ENCODE measurements at places on chromosomes 5 and 9. TPM values are rescaled to one million over a fixed set of nuclear protein-coding genes. Genes with fewer than 3 reads are reported as not detected.

The IFNA21 gene
- not detected for total RNA-seq

The OBP2B gene
- total RNA-seq, result not detected

The WWC1 gene
- total RNA-seq, result 15.5 TPM

The DND1 gene
- 0.77 TPM for total RNA-seq

The CARD6 gene
- 3.0 TPM for total RNA-seq

The SERF1A gene
- total RNA-seq, result 2.6 TPM

DNA sequence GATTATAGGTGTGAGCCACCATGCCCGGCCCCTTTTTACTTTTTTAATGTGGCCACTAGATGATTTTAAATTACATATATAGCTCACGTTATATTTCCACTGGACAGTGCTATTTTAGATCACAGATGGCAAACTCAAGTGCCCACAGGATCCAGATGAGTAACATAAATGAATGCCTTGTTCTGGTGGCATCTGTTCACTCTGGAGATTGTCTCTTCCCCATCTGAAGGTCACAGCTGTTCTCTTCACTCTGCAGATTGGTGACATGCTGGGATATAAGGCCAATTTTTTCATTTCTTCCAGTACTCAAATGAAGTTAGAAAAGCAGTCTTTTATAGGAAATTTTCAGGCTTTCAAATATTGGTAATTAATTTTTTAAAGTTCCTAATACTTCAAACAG lies 160.1 kb downstream of the DOCK8 start:
- H3K4me1 ChIP-seq, result no peaks in the 10 kb centered on the region
- H3K4me3 ChIP-seq, result no peak overlapping the region
- no peak for DNase-seq
- peaks cover 2% of the 10 kb centered on the region for H3K36me3 ChIP-seq
- no peaks in the 10 kb centered on the region for H3K27me3 ChIP-seq

DNA sequence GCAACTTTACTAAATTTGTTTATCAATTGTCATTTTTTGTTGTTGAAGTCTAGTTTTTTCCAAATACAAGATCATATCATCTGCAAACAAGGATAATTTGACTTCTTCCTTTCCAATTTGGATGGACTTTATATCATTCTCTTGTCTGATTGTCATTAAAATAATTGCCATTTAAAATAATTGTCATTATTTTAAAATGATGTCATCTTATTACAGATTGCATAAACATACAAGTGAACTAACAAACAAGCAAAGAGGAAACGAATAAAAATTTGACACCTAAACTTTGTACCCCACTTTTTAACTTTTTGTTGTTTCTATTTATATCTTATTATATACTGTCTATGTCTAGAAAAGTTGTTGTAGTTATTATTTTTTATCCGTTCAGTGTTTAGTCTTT lies 275.2 kb downstream of the ADGRV1 start:
- no peak for DNase-seq
- no peaks in the 10 kb centered on the region for H3K27me3 ChIP-seq
- no peak overlapping the region for H3K27ac ChIP-seq
- H3K4me1 ChIP-seq, result no peaks in the 10 kb centered on the region

GRCh38 chr5:168897387-168898122 lies 318.4 kb upstream of the PANK3 start:
- H3K27ac ChIP-seq, result no peak overlapping the region
- no peaks in the 10 kb centered on the region for H3K4me1 ChIP-seq
- no peaks in the 10 kb centered on the region for H3K36me3 ChIP-seq
- no peak for DNase-seq

DNA sequence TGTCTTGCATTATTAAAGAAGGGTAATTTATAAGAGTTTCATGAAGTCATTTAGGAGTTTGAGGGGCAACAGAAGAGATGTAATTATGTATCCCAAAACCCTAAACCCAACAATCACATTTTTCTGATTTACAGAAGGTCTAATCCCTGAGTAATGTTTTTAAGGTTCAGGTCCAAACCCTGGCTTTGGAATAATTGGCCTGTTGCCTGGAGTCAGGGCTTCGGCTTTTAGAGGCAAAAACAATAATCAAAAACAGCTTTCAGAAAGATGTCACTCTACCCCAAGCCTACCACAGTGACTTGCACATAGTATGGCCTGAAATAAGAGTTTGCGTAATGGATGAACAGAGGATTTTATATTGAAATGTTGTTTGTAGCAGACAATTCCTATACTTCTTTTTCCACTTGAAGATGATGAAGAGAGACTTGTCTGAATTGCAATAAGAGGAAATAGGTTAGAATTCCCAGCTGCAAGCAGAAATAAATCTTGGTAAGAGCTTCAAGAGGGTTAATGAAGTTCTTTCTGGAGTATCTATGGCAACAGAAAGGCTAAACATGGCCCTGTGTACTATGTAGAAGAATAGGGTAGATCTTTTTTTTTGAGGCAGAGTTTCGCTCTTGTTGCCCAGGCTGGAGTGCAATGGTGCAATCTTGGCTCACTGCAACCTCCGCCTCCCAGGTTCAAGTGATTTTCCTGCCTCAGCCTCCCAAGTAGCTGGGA lies 152.0 kb downstream of the GPBP1 start:
- no peak for DNase-seq
- H3K36me3 ChIP-seq, result no peaks in the 10 kb centered on the region
- no peaks in the 10 kb centered on the region for H3K27me3 ChIP-seq
- no peaks in the 10 kb centered on the region for H3K4me1 ChIP-seq

DNA sequence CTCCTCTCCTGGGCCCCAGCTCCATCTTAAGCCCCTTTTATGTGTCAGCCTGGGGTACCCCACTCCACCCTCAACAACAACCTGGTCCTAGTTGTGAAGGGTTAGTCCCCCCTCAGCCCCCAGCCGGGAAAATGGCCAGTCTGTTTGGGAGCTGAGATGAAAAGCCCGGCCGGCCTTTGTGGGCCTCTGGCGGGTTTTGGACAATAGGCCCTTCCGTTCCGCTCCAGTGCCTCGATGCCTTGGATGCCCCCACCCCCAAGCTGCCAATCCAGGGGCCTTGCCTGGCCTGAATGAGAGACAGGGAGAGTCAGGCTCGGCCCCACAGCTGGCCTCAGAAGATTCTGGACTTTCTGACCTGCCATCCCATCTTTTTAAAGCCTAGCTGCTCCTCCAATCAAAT lies 9.2 kb downstream of the CNTFR start:
- H3K36me3 ChIP-seq, result no peaks in the 10 kb centered on the region
- no peak overlapping the region for H3K27ac ChIP-seq
- no peaks in the 10 kb centered on the region for H3K4me1 ChIP-seq
- no peaks in the 10 kb centered on the region for H3K27me3 ChIP-seq

- no peaks in the 10 kb centered on the region for H3K4me1 ChIP-seq
- no peaks in the 10 kb centered on the region for H3K36me3 ChIP-seq
- H3K27ac ChIP-seq, result no peak overlapping the region
- no peak for DNase-seq
These were observed 272.8 kb downstream of the CWC27 start for GRCh38 chr5:65041296-65042158.

DNA sequence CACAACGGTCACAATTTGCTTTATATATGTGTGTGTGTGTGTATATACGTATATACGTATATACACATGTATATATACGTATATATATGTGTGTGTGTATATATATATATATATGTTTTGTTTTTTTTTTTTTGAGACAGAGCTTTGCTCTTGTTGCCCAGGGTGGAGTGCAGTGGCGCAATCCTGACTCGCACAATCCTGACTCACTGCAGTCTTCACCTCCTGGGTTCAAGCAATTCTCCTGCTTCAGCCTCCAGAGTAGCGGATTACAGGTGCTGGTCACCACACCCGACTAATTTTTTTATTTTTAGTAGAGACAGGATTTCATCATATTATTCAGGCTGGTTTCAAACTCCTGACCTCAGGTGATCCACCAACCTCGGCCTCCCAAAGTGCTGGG lies 3.1 kb downstream of the RNF38 start:
- H3K27ac ChIP-seq, result no peak overlapping the region
- H3K4me3 ChIP-seq, result no peak overlapping the region
- H3K36me3 ChIP-seq, result no peaks in the 10 kb centered on the region
- H3K4me1 ChIP-seq, result peaks cover 6% of the 10 kb centered on the region
- H3K27me3 ChIP-seq, result no peaks in the 10 kb centered on the region
- DNase-seq, result no peak

GRCh38 chr9:8696516-8696915 lies 896.9 kb upstream of the DMAC1 start:
- no peaks in the 10 kb centered on the region for H3K27me3 ChIP-seq
- H3K27ac ChIP-seq, result no peak overlapping the region

DNA sequence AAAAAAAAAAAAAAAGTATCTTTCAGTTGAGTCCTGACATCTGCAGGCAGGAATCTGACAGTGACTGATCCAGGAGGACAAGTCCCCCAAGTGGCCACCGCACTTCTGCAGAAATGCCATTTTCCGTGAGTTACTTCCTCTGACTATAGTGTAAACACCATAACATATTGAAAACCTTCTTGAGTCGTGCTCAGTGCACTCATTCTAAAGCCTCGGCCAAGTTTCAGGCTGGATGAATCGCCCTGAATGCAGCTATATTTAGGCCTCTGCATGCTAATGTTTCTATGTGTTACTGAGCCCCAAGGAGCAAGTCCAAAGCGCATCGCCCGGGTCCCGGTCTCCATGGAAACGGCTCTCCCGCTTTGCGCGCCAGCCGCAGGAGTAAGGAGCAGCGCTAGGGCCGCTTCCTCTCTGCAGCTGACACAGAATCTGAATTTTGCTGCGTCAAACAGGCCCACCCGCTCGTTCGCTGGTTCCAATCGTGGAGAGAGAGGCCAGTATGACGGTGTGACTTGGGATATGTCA lies 335.4 kb downstream of the MSX2 start:
- H3K36me3 ChIP-seq, result no peaks in the 10 kb centered on the region
- no peaks in the 10 kb centered on the region for H3K27me3 ChIP-seq
- H3K27ac ChIP-seq, result no peak overlapping the region
- no peaks in the 10 kb centered on the region for H3K4me1 ChIP-seq
- no peak overlapping the region for H3K4me3 ChIP-seq

- no peak overlapping the region for H3K27ac ChIP-seq
- H3K36me3 ChIP-seq, result no peaks in the 10 kb centered on the region
- H3K4me3 ChIP-seq, result no peak overlapping the region
These were observed 62.0 kb upstream of the ASS1 start for GRCh38 chr9:130382636-130383349.

GRCh38 chr9:99187311-99187710 lies 34.4 kb downstream of the ALG2 start:
- no peaks in the 10 kb centered on the region for H3K27me3 ChIP-seq
- no peaks in the 10 kb centered on the region for H3K36me3 ChIP-seq
- H3K27ac ChIP-seq, result no peak overlapping the region
- no peaks in the 10 kb centered on the region for H3K4me1 ChIP-seq
- H3K4me3 ChIP-seq, result no peak overlapping the region

- no peaks in the 10 kb centered on the region for H3K27me3 ChIP-seq
- peak overlapping the region; percentile 62 for H3K4me3 ChIP-seq
- H3K27ac ChIP-seq, result peak overlapping the region; percentile 88
- H3K4me1 ChIP-seq, result no peaks in the 10 kb centered on the region
- H3K36me3 ChIP-seq, result peaks cover 12% of the 10 kb centered on the region
These were observed 777 bp downstream of the ENDOG start for GRCh38 chr9:128818839-128819715.

- no peaks in the 10 kb centered on the region for H3K27me3 ChIP-seq
- no peak overlapping the region for H3K4me3 ChIP-seq
- DNase-seq, result no peak
- no peaks in the 10 kb centered on the region for H3K4me1 ChIP-seq
- H3K36me3 ChIP-seq, result no peaks in the 10 kb centered on the region
- H3K27ac ChIP-seq, result no peak overlapping the region
These were observed 186.3 kb upstream of the RGMB start for GRCh38 chr5:98587166-98587565.

GRCh38 chr9:108259917-108260675 lies 595.7 kb downstream of the ACTL7B start:
- no peaks in the 10 kb centered on the region for H3K36me3 ChIP-seq
- H3K4me3 ChIP-seq, result no peak overlapping the region
- DNase-seq, result no peak
- no peaks in the 10 kb centered on the region for H3K27me3 ChIP-seq

DNA sequence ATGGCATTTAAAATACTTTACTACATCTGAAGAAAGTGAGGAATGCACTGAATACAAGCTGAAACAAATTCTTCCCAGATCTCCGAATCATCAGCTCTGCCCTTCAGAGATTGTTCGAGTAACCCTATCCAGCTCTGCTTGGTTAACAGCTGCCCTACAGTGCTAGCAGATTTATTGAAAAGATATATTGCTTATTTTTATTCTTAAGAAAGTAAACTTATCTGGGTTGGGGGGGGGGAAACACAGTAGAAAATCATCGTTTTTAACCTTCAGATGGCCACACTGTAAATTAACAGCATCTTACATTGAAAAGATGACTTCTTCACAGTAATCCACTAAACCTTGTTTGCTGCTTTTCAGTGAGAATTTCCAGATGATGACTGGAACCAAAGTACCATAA lies 210.8 kb downstream of the NFIB start:
- no peaks in the 10 kb centered on the region for H3K27me3 ChIP-seq
- no peaks in the 10 kb centered on the region for H3K36me3 ChIP-seq
- DNase-seq, result no peak

DNA sequence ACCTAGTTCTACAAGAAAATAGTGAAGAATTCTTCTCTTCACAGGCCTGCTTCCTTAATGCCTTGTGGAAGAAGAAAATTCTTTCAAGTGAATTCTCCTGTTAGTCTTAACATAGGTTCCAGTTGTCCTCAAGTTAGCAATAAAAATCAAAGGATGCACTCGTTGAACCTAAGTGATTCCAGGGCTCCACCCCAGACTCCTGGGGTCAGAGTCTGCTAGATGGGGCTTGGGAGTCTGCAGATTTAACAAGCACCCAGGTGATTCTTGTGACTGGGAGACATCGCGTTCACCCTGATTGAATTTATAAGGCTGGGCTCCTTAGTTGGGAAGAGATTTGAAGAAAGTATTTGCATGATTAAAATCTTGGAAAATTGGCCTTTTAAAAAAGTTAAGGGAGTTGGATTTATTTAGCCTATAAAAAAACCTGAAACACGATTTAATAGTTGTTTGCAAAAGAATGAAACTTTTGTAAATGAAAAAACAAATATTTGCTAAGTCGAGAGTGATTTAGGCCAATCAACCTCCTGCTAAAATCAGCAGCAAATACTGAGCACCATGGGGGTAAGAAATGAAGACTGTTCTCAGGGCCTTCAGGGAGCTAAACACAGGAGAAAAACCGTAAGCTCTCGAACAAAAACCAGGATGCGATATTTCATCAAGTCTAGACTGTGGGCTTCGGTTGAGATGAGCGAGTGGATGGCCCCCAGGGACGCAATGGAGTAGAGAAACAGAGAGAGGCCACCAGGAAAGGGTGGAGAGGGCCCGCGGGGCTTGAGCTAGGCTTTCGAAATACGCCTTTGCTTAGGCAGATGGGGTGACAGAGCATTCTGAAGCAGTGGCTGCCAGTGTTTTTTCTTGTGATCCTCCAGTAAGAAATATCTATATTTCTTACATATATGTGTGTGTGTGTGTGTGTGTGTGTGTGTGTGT lies 86.9 kb upstream of the TTC23L start:
- no peak for DNase-seq
- no peaks in the 10 kb centered on the region for H3K36me3 ChIP-seq
- H3K27me3 ChIP-seq, result no peaks in the 10 kb centered on the region
- H3K4me1 ChIP-seq, result peaks cover 3% of the 10 kb centered on the region
- H3K4me3 ChIP-seq, result no peak overlapping the region
